ENCODE measurements at places on chromosomes 11 and 22.

DNA sequence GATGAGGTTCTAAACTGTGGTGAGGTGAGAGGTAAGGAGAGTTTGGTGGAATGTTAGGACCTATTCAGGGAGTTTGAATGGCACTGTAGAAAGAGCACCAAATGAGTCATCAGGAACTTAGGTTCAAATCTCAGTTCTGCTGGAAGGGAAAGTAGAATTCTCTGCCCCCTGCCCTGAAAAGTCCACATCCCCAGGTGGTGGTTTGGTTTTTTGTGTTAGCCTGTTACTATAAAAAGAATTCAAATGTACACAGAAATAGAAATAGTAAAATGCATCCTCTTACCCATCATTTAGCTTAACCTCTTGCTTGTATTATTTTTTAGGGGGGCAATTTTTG, 20.2 kb downstream of the PPFIBP2 start:
- DNase-seq: no peak

DNA sequence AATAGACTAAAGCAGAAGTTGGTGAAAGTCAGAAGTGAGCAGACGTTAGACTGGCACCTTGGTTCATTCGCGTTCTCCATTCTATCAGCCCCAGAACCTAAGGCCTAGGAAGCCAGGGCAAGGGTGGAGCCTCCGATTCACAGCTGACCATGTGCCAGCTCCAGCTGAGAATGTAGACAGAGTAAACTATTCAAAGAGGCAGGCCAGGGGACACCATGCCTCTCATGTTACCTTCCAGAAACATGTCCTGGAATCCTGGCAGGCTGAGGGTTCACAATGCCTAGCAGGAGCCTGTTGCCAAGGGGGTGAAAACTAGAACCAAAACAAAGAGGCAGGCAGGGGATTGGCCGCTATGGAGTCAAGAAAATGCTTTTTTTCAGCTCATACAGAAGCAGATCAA, 224.4 kb upstream of the POU2AF2 start:
- peak; percentile 45 for DNase-seq

- no peak for DNase-seq
Observed at GRCh38 chr11:59601788-59602187, 13.8 kb downstream of the OSBP start.

GRCh38 chr22:31646186-31647019, 15.6 kb downstream of the PISD start:
- peak; percentile 52 for DNase-seq

GRCh38 chr11:65817312-65817834, 16.4 kb upstream of the SNX32 start:
- DNase-seq: peak; percentile 27

DNA sequence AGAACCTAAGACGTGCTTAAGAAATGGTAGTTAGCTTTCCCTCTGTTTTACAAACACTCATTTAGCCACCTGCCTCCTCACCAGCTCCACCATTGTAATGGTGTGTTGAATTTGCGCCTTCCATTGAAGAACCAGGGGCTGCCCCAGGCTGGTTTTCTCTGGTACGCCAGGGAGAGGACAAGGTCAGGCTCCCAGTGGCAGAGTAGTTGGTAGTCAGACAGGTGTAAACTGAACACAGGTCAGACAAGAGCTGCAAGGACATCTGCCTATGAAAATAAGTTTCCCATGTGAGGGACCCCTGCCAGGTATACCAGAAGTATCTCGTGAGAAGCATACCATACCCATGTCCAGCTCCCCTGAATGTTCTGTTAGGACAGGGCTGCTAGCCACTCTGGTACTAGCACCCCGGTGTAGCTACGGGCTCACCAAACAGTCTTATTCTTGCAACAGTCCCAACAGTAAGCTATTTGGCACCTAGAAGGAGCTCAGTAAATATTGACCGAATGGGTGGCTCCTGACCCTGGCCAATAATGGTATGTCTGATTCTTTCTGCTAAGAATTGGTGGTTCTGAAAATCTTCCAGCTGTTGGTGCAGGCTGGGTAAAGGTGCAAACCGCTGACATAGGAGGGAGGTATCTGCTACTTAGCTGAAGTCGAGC, 359.0 kb downstream of the LARGE1 start:
- DNase-seq: no peak

GRCh38 chr11:75790986-75791385, 22.4 kb downstream of the DGAT2 start:
- DNase-seq: no peak

DNA sequence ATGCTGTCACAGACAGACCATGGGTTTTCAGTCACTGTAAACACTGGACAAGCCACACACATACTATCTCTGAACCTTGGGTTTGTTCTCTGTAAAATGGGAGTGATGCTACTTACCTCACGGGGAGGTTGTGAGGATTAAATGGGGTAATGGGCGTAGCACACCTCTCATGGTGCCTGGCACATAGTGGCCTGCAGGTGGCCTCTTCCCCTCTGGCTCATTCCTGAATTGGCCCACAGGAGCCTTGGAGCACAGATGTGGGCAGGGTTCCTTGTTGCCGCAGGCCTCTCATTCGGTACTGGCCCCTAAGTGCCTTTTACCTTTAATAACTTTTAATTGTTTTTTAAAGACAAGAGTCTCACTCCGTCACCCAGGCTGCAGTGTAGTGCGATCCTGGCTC, 11.7 kb downstream of the MICAL2 start:
- no peak for DNase-seq

DNA sequence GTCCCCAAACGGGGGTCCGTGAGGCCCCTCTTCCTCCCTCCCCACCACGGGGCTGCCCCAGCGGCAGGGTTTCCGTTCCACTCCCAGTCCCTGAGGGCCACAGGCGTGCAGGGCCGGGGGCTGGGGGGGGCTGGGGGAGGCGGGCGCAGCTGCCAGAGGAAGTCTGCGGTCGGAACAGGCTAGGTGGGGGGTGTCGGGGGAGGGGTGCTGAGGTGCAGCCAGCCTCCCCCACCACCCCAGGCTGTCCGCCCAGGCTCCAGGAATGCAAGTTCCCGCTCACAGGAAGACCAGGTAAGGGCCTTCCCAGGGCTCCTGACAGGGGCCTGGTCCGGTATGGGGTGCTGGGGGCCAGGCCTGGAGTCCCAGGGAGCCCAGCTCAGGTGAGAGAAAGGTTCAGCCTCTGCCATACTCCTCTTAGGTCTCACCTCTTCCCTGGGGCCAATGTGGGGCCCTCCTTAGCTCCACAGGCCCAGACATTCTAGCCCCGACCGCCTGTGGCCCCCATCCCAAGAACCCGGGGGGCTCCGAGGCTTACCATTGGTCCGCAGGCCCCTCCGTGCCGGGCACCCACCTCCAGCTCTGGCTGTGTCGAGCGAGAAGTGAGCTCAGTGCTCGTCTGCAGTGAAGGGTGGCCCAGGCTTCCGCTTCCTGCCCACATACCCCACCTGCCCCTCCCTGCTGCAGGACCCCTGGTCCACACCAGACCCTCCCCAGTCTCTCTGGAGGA, at the start of gene PTPRCAP:
PTPRCAP (minus strand) TSS at position 601 of the 727 bp plus-strand sequence; CDS start at position 538, 63 bp downstream.
- DNase-seq: no peak

DNA sequence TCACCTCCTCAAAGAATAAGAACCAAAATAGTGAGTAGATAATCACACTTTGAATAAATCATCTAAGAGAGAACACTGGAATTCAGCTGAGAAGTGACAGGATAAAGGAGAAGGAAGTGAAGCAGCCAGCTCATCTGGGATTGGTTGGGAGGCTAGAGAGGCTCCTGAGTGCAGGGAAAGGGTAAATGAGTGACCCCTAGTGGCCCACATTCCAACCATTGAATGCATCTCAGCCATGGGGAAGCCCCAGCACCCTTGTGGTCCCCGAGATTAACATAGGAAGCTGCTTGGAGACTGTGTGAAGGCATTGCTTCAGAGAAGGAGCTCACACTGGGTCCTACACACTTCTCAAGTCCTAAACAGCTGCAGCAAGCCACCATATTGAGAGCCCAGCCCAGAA, 82.3 kb downstream of the JRKL start:
- no peak for DNase-seq

DNA sequence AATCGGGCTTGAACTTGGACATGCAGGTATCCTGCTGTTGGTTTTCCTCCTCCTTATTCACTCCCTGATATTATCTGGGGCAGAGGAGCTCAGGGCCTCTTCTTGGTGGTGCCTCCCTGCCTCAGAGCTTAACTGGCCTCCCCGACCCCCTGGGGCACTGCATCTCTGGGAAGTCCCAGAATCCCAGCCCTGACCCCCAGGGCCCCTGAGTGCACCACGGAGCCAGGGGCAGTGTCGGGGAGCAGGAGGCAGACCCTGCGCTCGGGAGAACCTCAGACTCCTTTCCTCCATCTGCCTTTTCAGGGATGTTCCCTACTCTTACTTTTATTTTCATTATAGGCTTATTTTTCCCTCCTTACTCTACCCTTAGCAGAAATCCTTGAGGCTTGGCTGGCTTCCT, 537.0 kb downstream of the BRD1 start:
- no peak for DNase-seq

- DNase-seq: no peak
Observed at GRCh38 chr11:2653198-2653551, 46.6 kb downstream of the KCNQ1OT1 start.

GRCh38 chr11:1947592-1948237, 583 bp downstream of the MRPL23 start:
- DNase-seq: no peak

DNA sequence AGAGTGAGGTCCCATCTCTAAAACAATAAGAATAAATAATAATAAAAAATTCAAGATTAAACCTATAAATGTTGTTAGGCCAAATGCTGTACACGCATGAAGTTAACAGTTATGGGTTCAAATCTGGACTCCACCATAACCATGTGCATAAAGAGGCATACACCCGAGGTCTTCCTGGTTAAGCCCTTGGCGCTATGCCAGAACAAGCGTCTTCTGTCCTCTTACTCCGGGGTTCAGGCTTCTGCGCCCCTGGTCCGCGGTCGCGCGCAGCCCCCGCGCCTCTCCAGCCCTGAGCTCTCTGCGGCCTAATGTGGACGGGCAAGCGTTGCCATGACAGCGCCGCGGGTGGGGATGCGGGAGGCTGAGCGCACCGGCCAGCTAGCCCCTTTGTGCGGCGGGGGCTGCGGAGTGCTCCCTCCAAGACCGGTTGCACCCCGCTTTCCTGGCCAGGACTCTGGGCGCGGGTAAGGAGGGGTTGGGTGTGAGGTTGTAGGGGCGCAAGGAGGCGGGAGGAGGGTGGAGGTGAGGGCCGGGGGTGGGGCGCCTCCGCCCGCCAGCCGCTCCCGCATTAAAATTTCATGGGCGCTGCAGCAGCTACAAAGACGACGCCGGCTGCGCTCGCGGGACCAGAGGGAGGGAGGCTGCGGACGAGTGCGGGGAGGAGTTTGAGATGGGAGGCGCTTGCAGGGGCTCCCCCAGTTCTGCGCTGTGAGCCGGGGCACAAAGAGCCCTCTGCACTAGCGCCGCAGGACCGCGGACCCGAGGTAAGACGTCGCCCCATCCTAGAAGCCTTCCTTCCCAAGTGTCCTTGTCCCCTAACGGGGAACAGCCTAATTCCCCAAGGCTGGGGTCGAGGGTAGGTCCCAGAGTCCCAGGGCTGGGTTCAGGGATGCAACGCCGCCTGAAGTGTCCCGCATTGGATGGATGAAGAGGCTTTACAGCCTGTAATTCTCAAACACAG, at the start of gene MIAT:
MIAT (plus strand) TSS at position 698 of the 961 bp plus-strand sequence.
- DNase-seq: peak; percentile 52

DNA sequence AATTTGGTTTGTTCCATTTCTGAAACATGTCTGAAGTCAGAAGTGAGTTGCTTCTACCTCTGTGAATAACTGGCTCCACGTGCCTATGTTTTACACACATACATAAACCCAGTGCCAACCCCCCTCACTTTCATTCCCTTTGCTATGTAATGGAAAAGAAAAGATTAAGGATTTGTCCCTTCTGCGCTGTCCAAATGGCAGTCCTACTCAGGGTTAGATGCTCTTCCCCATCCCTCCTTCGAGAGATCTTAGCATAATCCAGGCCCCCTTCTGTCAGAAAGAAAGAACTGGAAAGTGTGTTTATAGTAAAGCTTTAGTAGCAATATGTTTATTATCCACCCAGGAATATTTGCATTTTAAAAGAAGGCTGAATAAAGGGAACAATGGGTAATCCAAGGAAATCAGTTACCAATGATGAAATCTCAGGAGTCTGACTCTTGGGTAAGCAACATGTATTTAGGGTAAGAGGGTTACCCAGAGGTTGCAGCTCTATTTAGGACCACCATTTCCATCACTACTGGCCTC, 3.1 kb upstream of the LAYN start:
- no peak for DNase-seq

DNA sequence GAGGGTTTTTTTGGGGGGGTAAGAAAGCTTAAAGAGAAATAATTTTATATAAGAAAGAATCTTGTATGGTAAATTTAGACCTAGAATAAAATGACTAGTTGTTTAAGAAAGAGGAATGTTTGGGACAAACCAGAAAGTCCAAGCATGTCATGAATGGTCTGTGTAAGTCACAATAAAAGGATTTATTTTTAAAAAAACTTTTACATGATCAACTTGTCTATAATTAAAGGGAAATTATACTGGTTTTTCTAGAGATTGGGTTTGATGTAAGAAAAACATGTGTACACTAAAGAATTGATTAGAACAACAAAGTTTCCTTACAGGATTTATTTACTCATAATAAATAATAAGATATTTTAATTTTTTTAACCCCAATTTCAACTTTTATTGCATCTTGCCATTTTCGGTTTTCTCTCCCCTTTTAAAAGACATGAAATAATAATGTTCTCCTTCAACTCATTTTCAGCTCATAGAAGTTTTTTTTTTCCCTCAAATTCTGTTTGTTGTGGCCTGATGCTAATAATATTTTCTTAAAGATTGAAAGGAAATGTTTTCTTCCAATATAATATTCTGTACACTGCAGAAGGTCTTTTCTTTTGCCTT, 35.4 kb upstream of the INCENP start:
- DNase-seq: no peak

DNA sequence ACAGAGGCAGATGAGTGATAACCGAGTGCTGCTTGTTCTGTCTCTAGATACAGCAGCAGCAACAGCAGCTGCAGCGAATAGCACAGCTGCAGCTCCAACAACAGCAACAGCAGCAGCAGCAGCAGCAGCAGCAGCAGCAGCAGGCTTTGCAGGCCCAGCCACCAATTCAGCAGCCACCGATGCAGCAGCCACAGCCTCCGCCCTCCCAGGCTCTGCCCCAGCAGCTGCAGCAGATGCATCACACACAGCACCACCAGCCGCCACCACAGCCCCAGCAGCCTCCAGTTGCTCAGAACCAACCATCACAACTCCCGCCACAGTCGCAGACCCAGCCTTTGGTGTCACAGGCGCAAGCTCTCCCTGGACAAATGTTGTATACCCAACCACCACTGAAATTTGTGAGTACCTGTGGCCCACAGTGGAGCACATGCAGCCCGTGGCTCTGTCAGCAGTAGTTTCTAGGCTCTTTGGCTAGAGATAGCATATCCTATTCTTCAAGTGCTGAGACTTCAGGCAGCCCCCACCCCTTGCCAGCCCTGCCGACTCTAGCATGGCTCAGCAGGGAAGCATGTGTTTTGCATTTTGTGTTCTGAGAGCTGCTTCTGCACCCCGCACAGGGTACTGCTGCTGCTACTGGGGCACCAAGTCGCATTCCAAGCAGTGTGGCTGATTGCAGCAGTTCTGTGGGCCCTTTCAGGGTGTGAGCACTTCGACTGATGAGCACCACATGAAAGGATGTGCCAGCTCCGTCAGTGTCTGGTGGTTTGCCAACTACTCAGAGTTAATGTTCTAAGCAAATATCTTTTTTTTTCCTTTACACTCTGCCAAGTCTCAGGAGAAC, 59.2 kb downstream of the MED15 start:
- peak; percentile 93 for DNase-seq

- DNase-seq: peak; percentile 61
Observed at GRCh38 chr11:4539603-4540219, 5.3 kb upstream of the OR52M1 start.

Data from adipocyte (in vitro differentiated cells).